HTR-8/SVneo (cell line): ENCODE measurements at places on chromosomes 2 and 18.

DNA sequence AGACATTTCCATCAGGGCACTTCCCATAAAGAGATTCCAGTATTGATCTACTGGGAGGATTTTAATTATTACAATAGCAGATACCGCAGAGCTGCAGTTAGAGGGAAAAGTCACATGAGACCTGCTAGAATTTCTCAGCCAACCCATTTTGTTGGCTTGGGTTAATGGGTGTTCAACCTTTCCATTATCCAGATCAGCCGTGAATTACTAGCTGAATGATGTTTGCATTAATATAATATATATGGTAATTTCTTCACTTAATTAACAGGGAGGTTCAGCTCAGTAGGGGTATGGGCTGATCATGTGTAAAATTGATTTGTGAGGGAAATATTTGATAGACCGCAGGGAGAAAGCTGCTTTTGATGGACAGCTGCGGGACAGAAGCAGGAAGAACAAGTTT lies 56.4 kb upstream of the OTX1 start:
- no peak for DNase-seq

DNA sequence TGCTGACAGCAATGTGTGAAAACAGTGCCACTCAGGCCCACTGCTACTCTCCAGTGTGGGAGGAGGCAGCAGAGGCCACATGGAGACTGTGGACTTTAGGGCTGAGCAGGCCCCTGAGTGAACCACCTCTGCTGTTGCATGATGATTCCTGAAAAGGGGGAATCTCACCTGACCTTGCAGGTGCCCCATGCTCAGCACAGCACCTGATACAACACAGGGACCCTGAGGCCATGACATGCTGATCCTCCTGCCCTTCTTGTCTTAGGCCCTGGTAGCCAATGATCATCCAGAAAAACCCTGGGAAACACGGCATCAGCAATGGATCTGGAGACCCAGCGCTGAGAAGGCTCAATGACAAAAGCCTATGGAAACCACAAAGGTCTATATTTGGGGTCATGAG lies 446.8 kb upstream of the MYT1L start:
- DNase-seq: no peak

- no peak for DNase-seq
Measured at GRCh38 chr2:23412556-23413155, 27.7 kb downstream of the KLHL29 start.

DNA sequence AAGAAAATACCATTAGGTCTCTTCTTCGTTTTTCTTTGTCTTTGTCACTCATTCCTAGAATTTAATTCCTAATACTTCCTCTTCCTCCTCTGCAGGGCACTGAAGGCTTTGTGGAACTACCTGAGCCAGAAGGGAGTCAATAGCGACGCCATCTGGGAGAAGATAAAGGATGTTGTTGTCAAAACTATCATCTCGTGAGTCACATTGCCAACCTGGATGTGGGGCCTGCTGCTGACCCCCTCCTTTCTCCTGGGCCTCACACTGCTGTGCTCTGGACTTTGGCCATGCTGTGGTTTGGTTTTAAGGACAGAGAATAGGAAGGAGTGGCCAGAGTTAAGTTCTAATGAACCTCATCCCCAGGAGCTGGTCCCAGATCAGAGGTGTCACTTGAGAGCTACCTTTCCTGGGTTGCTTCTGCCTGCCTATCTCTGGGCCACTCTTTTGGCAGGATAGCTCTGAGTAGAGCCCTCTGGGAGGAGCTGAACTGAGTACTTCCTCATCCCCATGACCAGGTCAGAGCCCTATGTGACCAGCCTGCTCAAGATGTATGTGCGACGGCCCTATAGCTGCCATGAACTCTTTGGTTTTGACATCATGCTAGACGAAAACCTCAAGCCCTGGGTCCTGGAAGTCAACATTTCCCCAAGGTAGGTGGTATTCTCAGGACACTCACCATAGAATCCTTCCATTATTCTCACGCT lies 33.1 kb upstream of the CYP27A1 start:
- no peak for DNase-seq

- no peak for DNase-seq
Measured at GRCh38 chr2:96870626-96871255, 861 bp upstream of the SEMA4C start.

DNA sequence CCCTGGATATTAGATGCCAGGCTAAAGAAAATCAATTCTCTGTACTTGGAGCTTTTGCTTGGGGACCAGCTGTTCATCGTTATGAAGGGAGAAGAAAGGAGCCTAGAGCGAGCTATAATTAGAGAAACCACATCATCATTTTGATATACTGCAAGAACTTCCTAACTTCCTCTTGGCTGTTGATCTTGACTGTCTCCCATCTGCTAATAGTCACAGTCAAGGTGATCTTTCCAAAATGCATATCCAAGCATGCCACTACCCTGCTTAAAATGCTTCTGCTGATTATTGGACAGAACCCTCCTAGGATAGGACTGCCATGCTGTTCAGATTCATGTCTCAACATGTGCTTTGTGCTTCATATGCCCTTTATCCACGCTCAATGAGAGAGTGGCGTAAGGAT lies 54.8 kb downstream of the RAPGEF4 start:
- no peak for DNase-seq

- no peak for DNase-seq
Measured at GRCh38 chr2:70078384-70078783, 8.9 kb upstream of the PCBP1 start.

DNA sequence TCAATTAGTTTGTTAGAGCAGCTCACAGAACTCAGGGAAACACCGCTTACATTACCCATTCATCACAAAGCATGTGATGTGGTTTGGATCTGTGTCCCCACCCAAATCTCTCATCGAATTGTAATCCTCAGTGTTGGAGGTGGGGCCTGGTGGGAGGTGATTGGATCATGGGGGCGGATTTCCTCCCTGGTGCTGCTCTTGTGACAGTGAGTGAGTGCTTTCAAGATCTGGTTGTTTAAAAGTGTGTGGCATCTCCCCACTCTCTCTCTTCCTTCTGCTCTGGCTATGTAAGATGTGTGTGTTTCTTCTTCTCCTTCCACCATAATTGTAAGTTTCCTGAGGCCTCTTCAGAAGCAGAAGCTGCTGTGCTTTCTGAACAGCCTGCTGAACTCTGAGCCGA lies 63.5 kb upstream of the AGPS start:
- no peak for DNase-seq

GRCh38 chr2:118185210-118186109 lies 97.2 kb downstream of the INSIG2 start:
- peak; percentile 22 for DNase-seq

DNA sequence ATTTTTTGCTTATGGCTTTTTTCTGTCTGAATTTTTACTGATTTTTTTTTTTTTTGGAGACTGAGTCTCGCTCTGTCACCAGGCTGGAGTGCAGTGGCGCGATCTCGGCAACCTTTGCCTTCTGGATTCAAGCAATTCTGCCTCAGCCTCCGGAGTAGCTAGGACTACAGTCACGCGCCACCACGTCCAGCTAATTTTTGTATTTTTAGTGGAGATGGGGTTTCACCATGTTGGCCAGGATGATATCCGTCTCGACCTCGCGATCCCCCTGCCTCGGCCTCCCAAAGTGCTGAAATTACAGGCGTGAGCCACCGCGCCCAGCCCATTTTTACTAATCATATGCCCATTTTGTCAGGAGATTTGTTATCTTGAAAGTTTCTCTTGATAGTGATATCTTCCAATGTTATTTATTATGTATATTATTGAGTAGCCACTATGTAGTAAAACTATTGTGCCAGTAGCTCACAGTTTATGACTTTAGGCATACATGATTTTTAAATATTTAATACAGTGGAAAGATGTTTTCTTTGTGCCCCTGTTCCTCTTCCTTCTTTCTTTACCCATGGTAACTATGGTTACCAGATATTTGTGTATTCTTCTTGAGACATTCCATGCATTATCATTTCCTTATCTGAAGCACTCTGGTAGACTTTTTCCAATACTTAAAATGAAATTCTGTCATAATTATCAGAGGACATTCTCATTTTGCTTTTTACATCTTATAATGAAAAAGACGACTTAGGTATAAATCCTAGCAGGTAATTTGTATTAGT lies 2.1 kb downstream of the HAT1 start:
- DNase-seq: no peak

DNA sequence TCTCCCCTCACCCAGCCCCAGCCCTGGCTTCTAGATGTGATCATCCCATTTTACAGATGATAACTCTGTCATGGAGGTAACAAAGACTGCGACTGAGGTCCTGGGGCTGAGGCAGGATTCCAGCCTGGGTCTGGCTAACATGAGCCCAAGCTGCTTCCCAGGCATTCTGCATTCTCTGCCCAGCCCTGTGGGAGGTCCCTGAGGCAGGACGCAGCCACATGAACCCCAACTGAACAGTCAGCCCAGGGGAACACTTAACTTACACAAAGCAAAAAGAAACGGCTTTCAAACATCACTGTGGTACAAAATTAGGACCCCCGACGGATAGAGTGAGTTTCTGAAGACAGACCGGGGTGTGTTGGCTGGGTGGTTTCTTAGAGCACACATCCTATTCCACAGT lies 135.3 kb downstream of the ACKR3 start:
- no peak for DNase-seq

DNA sequence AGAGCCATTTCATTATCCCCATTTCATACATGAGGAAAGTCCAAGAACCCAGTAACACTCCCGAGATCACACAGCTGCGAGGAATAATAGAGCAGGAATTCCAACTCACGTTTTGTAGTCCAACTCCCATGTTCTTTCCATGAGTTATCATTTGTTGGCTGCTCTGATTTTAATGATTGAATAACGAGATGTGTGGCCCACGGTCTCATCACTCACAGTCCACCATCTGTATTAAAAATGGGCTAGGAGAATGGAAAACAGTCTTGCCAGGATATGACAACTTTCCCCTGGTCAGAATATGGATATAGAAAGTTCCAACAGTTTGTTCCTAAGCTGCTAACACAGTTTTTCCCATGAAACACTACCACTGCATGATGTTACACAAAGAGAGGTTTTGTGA lies 147.5 kb downstream of the METTL4 start:
- no peak for DNase-seq

DNA sequence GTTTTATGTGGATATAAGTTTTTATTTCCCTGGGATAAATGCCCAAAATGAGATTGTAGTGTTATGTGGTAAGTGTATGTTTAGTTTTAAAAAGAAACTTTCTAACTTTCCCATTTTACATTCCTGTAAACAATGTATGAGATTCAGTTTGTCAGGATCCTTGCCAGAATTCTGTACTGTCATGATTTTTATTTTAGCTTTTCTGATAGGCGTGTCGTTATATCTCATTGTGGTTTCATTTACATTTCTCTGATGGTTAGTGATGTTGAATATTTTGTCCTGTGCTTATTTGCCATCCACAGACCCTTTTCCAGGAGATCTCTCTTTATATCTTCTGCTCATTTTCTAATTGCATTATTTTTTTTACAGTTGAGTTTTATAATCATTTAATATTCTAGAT lies 245.6 kb upstream of the CDH2 start:
- no peak for DNase-seq

- DNase-seq: no peak
Measured at GRCh38 chr18:4084382-4084900, 370.7 kb downstream of the DLGAP1 start.

DNA sequence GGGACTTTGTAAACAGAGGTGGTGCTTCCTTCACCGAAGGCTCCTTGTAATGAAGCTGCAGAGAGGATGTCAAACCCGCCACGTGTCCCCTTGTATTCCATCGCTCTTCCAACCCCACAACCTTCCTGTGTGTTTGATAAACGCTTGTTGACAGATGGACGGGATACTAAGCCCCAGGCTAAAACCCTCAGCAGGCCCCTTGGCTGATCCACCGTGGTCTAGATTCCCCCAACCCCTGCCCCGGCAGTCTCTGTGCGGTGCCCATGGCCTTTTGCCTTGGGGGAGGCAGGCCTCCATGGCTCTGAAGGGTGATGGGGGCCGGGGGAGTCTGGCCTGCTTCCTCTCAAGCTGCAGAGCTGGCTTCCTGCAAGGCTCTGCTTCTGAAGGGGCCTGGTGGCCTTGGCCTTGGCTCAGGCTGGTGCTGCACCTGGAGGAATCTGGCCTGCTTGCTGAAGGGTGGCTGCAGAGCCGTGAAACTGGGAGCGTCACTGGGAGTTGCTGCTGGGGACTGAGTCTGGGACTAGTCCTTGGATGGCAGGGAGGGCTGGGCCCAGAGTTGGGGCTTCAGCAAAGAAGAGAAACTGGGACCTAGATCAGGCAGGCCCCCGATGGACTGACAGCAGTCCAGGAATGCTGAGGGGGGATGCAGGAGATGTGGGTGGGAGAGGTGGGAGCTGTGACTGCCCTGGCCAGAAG lies 9.6 kb upstream of the NTSR2 start:
- DNase-seq: no peak

DNA sequence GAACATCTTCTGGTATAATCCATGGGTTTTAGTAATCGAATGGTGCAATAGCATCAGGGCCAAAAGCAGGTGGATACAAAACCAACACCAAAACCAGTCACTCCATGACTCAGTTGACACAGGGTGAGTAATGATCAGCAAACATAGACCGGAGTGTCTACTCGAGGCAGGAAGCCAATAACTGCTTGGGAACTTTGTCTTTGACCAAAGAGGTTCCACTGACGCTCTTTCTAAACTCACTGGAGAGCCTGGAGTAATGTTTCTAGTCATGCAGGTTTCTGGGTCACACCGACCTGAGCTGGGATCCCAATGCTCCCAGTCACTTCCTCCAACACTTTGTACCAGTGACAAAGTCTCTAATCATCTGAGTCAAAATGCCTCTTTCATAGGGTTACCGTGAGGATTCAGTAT lies 30.9 kb downstream of the MREG start:
- no peak for DNase-seq

GRCh38 chr2:127525691-127526131 lies 578 bp downstream of the IWS1 start:
- peak; percentile 36 for DNase-seq

GRCh38 chr2:238149841-238150572 lies 8.8 kb upstream of the ERFE start:
- no peak for DNase-seq

GRCh38 chr18:27278131-27278530 lies 93.0 kb upstream of the CHST9 start:
- no peak for DNase-seq

DNA sequence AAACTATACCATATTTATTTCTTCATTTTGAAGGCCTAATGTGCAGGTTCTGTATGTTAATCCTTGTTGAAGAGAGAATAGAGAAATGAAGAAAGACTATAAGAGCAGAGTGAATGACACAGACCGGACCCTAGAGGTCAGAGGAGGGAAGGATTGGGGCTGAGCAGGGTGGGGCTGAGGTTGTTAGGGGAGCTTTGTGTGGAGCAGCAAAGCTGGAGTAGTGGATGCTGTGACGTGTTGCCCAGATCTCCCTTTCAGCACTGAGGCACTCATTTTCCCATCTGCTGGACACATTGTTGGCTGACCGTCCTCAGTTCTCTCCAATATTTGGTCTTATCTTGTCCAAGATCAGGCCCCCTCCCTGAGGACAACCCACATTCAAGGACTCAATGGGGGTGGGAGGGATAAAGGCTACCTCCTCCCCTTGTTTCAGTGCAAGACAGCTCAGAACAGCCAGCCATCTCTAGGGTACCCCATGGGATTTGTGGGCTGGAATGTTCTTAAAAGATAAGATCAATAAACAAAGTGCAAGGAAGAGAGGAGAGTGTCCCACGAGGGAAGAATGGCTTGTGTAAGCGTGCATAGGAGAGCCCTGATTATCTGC lies 143.6 kb downstream of the TDRD15 start:
- DNase-seq: no peak
